Forelimb muscle (tissue), 1 donor: ENCODE measurements at places on chromosomes 13 and 19. TPM values are rescaled to one million over a fixed set of nuclear protein-coding genes. Genes with fewer than 3 reads are reported as not detected.

The FGF22 gene
- 0.20 TPM for polyA plus RNA-seq

The CEACAM4 gene
- 0.16 TPM for polyA plus RNA-seq

DNA sequence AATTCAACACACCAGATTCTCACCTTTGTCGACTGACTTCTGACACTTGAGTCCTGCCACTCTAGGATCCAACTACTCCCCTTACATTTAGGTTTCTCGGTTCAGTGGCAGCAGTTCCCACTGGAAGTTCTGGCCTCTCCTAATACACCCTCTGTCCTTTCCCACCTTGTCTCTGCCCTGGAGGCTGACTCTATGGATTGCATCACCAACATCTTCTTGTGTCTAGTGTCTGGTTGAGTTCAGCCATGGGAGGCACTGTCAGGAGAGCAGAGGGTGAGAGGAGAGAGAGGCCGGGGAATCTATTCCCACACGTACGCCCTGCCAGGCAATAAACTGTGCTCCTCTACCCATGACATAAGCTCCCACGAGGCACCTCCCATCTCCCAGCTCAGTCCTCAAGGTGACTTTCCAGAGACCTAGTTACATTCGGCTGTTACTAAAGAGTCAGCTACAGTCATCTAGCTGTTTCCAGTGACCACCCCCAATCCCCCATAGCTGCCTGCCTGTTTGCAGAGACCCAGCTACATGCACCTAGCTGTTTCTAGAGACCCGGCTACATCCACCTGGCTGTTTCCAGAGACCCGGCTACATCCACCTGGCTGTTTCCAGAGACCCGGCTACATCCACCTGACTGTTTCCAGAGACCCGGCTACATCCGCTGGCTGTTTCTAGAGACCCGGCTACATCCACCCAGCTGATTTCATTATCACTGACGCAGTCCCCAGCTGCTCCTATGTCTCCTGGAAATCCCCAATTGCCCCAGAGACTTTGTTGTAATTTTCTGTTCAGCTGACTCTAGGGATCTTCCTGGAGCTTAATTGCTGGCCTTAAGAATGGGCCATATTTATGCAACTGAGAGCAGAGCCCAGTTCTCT is 8.1 kb upstream of the LILRB4 start:
- no peak for DNase-seq

DNA sequence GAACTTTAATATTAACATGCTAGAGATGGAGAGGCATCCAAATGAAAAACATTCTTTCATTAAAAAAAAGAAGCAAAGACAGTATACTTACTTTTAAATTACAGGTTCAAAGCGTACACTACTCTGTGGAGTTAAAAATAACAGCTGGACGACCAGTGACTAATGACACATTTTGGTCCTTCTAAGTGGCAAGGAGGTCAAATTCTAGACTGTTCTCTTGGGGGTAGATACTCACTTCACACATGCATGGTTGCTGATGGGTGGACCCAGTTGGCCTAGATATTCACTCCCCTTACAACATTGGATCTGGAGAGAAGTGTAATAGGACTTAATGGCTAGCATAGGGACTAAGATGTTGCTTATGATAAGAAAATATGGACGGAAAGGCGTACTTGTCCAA is 302.2 kb downstream of the DNAJC15 start:
- no peak for DNase-seq

- DNase-seq: no peak
Measured at GRCh38 chr13:22596171-22596863, 584.5 kb upstream of the SGCG start.
